ENCODE measurements at places on chromosomes 5 and 9. TPM values are rescaled to one million over a fixed set of nuclear protein-coding genes. Genes with fewer than 3 reads are reported as not detected.
A peak's percentile ranks its signal among the peaks of the same experiment; 100 is the strongest.

The NOTCH1 gene
- polyA plus RNA-seq = 3.1 TPM

The CCL19 gene
- polyA plus RNA-seq = 1.9 TPM

The RGS7BP gene
- polyA plus RNA-seq = 0.92 TPM

The ESM1 gene
- polyA plus RNA-seq = 0.59 TPM

The FCHO2 gene
- polyA plus RNA-seq = 14.8 TPM

The FAM174A gene
- polyA plus RNA-seq = 11.4 TPM

The LCN9 gene
- polyA plus RNA-seq = not detected

The NPR3 gene
- polyA plus RNA-seq = 7.9 TPM

DNA sequence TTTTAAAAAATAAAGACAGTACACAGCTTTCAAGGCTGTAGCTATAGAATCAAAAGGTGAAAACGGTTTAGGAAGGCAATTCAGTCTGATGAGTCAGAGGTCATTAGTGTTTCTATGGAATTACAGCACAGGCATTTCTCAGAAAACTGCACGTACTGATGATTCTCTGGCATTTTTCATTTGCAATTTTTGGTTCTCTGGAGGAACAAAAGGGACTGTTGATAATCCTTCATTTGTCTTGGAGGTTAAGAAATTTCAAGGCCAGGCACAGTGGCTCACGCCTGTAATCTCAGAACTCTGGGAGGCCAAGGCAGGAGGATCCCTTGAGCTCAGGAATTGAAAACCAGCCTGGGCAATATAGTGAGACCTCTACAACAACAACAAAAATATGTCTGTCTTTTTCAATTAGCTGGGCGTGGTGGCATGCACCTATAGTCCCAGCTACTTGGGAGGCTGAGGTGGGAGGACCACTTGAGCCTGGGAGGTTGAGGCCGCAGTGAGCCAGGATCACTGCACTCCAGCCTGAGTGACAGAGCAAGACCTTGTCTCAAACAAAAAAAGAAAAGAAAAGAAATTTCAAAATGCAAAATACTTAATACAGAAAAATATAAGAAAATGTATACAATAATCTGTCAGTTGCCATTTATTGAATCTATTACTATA lies 27.3 kb downstream of the NR6A1 start:
- no peak overlapping the region for H3K4me3 ChIP-seq
- no peaks in the 10 kb centered on the region for H3K36me3 ChIP-seq
- H3K4me1 ChIP-seq = no peaks in the 10 kb centered on the region
- no peak for DNase-seq

DNA sequence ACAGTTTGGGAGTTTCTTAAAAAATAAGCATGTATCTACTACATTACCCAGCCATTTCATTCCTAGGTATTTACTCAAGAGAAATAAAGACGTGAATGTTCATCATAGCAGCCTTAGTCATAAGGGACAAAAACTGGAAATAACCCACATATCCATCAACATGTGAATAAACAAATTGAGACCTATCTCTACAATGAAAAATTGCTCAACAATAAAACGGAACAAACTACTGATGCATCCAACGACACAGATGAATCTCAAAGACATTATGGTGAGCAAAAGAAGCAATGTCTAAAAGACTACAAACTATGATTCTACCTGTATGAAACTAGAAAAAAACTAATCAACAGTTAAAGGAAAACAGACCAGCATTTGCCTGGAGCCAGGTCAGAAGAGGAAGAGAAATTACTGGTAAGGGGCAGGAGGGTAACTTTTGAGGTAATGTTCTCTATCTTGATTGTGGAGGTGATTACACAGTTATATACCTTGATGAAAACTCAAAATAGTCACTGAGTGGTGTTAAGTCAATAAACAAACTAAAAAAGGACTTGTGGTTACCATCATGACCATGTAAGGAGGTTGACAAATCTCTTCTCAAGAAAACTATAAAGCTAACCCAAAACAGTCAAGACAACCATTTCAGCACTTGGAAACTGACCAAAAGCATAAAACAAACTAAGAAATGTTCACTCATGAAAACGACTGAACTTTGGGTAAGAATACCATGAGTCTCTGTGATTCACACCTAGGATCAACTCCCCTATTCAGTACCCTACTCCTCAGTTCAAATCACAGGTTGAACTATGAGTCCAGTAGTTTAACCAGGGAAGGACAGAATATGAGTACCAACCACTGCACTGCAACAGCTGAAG lies 10.4 kb downstream of the UIMC1 start:
- H3K27ac ChIP-seq = no peak overlapping the region
- H3K4me1 ChIP-seq = peaks cover 2% of the 10 kb centered on the region
- no peaks in the 10 kb centered on the region for H3K27me3 ChIP-seq
- H3K36me3 ChIP-seq = no peaks in the 10 kb centered on the region
- no peak overlapping the region for H3K4me3 ChIP-seq

DNA sequence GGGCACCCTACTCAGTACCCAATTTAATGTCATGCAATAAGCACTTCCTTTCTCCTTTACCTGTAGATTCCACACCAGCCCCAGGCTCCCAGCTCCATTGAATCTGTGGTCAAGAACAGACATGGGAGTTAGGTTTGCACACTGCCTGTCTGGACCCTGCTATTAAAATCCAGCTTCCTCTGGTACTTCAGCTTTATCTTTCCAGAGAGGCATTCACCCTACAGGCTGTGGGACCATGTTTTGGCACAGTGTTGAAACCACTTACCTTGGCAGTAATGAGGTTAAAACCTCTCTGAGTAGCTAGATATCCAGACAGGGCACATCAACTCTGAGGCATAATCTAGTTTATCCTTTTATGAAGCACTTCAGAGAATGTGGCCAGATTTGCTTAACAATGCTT lies 191.5 kb upstream of the PCSK5 start:
- H3K4me1 ChIP-seq = no peaks in the 10 kb centered on the region
- H3K27me3 ChIP-seq = no peaks in the 10 kb centered on the region
- no peak overlapping the region for H3K27ac ChIP-seq

DNA sequence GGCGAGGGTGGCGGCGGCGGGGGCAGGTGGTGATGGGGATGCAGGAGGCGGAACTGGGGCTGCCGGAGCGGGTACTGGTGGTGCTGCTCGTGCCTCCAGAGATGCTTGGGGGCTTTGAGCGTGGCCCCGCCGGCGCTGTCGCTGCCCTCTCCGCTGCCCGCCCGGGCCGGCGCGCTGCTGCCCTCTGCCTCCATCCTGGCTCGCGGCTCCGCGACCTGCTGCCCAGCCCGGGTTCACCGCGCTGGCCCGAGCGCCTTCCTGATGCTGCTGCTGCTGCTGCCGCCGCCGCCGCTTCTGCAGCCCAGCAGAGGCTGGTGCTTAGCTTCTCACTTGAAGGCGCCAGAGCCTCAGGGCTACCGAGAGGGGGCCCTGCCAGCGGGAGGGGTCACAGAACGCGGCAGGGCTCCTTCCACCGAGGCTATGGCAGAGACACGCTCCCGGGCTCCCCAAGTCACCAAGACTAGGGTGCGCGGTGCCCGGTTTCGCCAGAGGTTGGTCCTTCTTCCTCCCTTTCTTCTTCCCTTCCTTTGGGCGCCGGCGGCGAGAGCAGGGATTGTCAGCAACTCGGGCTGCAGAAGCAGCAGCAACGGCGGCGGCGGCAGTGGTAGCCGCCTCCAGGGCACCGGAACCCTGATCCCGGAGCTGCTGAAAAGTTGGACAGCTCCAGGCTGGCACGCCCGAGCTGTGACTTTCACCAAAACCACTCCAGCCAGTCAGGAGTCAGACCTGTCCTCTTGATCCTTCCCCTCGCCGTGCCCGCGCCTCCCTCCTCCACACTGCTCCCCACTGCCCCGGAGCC lies at the start of gene PDE4D:
Gene PDE4D (minus strand): TSS at position 298 of the 799 bp plus-strand sequence.
- no peaks in the 10 kb centered on the region for H3K27me3 ChIP-seq
- H3K36me3 ChIP-seq = no peaks in the 10 kb centered on the region

GRCh38 chr5:172648013-172648381 lies 6.9 kb downstream of the NEURL1B start:
- peak; percentile 29 for DNase-seq
- H3K27me3 ChIP-seq = no peaks in the 10 kb centered on the region
- H3K4me3 ChIP-seq = no peak overlapping the region
- no peaks in the 10 kb centered on the region for H3K36me3 ChIP-seq

DNA sequence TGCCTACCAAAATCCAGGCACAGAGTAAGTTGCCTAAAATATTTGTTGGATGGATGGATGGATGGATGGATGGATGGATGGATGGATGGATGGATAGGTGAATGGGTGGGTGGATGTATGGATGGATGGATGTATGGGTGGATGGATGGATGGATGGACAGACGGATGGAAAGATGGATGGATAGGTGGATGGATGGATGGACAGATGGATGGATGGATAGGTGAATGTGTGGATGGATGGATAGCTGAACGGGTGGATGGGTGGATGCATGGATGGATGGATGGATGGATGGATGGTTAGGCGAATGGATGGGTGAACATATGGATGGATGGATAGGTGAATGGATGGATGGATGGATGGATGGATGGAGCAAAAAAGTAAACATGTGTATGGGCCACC lies 131.9 kb downstream of the GABBR2 start:
- H3K4me1 ChIP-seq = no peaks in the 10 kb centered on the region
- no peak overlapping the region for H3K4me3 ChIP-seq
- peaks cover 1% of the 10 kb centered on the region for H3K27me3 ChIP-seq
- H3K36me3 ChIP-seq = no peaks in the 10 kb centered on the region

- no peak overlapping the region for H3K4me3 ChIP-seq
- H3K4me1 ChIP-seq = no peaks in the 10 kb centered on the region
- no peak overlapping the region for H3K27ac ChIP-seq
- no peaks in the 10 kb centered on the region for H3K27me3 ChIP-seq
These were observed 43.2 kb upstream of the NR3C1 start for GRCh38 chr5:143446535-143447226.

DNA sequence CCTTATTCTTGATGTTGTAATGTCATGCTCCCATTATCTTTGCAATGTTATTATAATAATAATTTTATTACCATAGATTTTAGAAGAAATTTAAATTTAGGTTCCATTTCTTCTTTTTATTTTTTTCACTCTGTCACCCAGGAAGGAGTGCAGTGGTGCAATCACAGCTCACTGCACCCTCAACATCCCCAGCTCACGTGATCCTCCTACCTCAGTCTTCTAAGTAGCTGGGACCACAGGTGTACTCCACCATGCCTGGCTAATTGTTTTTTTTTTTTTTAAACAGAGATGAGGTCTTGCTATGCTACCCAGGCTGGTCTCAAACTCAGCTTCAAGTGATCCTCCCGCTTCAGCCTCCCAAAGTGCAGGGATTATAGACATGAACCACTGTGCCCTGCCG lies 11.9 kb downstream of the ZFR start:
- H3K27me3 ChIP-seq = no peaks in the 10 kb centered on the region
- no peak overlapping the region for H3K4me3 ChIP-seq
- H3K36me3 ChIP-seq = no peaks in the 10 kb centered on the region
- peaks cover 2% of the 10 kb centered on the region for H3K4me1 ChIP-seq
- DNase-seq = no peak
- H3K27ac ChIP-seq = no peak overlapping the region

- no peaks in the 10 kb centered on the region for H3K27me3 ChIP-seq
- H3K4me1 ChIP-seq = no peaks in the 10 kb centered on the region
- no peak for DNase-seq
- H3K27ac ChIP-seq = no peak overlapping the region
- H3K36me3 ChIP-seq = no peaks in the 10 kb centered on the region
- H3K4me3 ChIP-seq = no peak overlapping the region
These were observed 75.3 kb upstream of the GGTA1 start for GRCh38 chr9:121574774-121575519.

DNA sequence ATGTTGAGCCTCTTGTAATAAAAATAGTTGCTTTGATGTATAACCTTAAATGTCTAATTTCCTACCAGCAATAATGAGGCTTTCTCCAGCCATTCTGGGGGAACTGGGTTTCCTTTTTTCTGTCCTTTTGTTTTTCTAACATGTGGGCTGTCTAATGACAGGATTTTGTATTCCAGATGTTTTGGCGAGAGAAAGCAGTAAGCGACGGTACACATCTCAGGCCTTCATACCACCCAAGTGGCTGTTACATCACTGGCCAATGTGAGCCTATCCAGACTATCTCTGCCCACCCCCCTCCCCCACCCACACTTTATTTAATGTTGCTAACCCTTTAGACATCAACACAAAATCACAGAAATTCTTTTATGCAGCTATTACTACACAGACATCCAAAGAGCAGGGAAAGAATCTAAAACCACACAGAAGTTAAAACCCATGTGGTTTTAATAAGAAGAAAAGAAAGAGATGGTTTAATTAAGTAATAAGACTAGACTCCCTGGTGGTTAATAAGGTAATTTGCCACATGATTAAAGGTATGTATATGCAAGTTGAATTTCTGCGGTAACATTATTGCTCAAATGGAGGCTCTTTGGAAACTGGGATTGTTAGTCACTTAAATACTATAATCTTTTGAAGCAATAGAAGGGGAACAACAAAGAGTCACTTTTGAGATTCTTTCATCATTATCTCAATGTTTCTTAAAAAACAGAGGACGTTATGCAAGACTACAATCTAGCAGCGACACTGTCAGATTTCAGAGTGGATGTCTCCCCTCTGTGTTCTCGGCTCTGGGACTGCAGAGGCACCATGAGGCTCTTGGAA lies 365.1 kb downstream of the ENC1 start:
- H3K4me3 ChIP-seq = no peak overlapping the region
- H3K4me1 ChIP-seq = no peaks in the 10 kb centered on the region
- no peaks in the 10 kb centered on the region for H3K27me3 ChIP-seq
- H3K27ac ChIP-seq = no peak overlapping the region
- no peaks in the 10 kb centered on the region for H3K36me3 ChIP-seq
- no peak for DNase-seq

DNA sequence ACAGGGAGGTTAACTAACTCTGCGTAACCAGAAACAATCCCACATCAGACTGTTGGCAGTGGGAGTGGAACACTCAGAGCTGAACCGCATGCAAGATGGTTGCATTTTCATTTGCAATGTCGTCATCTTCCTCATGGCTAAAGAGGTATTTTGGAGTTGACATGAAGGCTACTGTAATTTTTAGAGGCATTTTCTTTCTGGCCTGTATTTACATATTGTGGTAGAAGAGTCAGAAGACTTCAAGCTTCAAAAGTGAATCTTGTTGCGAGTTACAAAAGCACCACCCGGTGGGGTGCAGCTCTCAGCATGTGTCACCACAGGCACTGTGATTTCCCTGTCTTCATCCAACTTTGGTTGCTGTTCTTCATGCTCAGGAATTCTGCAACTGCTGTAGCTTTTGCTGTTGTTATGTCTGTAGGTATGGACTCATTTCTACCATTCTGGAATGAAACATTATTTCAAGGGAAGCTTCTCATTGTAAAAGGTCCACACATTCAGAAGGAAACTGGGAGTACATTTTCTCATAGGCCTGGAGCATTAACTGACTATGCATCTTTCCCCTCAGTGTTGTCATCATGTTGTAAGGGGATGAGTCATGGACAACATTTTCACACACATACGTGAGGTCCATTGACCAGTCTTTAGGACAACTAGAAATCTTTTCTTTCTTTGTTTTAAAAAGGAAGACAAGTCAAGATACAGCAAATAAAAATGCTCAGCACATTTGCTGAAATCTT lies 35.4 kb upstream of the GDNF start:
- no peaks in the 10 kb centered on the region for H3K36me3 ChIP-seq
- H3K27me3 ChIP-seq = no peaks in the 10 kb centered on the region
- H3K27ac ChIP-seq = no peak overlapping the region
- no peak overlapping the region for H3K4me3 ChIP-seq

Data from aorta (tissue), 5 donors.